ENCODE measurements at places on chromosomes 2 and 18. TPM values are rescaled to one million over a fixed set of nuclear protein-coding genes. Genes with fewer than 3 reads are reported as not detected.

DNA sequence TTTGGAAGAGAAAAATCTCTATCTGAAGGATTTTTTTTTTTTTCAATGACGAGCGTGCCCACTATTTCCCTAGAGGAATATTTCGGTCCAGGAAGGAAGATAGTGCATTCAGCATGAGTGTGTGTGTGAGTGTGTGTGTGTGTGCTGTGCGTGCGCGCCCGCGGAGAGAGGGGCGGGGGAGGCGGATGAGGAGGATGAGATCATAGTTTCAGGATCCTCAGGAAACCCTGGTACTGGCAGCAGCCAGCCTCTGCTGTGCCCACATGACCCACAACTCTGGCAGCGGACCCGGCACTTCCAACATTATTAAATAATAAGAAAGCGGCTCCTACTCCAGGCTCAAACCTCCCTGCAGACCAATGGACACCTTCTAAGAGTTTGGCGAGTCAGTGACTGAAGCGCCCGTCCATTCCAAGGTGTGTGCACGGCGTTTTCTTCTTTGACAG lies 217.0 kb upstream of the DTNA start:
- peak; percentile 84 for DNase-seq

DNA sequence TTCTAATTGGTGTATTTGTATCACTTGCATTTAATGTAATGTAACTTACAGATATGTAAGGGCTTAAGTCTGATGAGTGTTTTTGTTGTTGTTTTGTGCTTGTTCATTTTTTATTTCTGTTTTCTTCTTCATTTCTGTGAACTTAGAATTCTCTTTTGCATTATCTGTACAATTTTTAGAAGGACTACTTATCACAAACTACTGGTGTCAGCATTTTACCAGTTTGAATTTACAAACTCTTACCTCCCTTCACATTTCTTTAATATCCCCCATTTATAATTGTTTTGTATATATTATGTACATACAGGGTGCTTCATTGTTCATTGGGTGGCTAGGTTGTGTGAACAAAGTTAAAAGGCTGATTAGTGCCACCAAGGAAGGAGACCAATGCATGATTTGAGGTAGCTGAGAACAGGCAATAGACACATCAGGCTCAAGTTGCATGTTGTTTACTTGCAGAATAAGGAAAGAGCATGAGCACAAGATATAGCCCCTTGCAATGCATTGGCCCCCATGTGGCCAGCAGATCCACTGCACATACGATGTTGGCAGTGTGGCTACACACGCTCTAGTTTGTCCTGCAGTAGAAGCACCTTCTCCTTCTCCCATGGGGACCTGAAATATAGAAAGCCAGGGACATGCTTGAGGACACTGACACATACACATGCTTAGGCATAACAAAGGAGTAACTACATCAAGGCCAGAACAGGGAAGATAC lies 198.2 kb downstream of the CD8B2 start:
- no peak for DNase-seq

DNA sequence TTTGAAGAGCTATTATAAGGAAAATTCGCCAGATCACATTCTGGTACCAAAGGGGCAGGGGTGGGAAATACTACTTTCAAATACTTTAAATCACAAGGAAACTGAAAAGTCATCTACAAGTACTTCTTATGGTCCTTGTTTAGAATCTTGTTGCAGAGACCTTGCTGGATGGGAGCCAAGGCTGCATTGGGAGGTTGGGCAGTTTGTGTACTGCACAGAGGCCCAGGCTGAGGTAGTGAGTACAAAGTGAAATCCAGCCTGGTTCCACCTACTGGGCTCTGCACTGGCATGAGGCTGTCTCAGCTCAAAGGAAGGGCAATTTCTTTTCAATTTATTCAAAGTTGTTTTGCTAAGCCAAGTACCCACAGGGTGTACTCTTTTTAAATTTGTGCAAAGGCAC lies 140.3 kb upstream of the DLX2 start:
- DNase-seq, result no peak

DNA sequence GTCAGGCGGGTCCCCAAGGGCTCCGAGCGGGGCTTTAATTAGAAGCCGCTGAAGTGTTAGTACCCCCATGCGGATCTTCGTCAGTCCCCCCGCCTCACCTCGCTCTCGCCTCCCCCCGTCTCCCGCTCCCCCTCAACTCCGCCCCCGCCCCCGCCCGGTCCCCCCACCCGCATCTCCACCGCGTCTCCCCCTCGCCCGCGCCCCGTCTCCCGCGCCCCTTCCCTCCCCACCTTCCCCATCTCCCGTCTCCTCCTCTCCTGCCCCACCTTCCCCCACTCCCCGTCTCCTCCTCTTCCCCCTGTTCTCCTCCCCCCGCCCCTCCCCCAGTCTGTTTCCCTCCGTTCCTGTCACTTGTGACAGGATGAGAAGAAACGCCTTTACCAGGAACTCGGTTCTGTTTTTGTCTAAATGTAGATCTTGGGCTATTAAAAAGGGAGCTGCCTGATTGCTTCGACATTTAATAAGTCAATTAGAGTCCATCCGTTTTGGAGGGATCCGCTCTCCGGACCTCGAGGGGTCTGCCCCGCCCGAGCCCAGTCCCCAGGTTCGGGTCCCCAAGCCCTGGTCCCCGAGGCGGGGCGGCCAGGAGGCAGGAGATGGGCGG lies 969 bp upstream of the ALKAL2 start:
- no peak for DNase-seq

DNA sequence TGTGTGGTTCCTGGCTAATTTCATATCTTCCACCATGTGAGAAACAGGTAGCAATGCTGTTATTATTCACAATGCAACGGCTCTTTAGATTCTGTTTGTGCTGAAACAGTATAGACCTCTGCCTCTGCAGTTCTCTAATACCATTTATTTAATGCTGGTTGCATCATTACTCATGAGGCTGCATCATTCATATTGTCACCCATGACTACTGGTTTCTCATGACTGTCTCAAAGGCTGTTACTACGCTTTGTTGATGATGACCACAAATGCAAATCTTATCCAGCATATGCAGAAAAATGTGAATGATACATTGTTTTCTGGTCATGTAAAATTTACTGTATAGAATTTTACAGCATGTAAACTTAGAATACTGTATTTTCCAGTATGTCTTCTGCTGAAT lies 22.5 kb downstream of the CAVIN2 start:
- DNase-seq, result no peak

GRCh38 chr2:193806088-193806774 lies 1611.5 kb upstream of the TMEFF2 start:
- no peak for DNase-seq

DNA sequence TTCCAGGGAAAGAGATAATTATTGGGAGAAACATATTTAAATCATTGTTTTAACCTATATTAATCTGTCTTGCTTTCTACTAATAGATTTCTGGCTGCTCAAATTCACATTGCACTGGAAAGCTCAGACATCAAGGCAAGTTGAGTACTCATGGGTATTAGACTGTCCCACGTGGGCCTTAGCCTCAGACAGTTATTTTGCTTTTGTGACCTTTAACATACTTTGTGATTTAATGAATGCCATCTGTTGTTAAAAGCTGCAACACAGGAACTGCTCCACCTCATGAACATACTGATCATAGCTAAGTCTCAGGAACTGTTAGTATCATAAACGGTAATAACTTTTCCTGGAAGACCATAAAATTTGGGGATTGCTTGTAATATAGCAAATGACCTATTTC lies 2.7 kb upstream of the LCT start:
- DNase-seq, result no peak

DNA sequence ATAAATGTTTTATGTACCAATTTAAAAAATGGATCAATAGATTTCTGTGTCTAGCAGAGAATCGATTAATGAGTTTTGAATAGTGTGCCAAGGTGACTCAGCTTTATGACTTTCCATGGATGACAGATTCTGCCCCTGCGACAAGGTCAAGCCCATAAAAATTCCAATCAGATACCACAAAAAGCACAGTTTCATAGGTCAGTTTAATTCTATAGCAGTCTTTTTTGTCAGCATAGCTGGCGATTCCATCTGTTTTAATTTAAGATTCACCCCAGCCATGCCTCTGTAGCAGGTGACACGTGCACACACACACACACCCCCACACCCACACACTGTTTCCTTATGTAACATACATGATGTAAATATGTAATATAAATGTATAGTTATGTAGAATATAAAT lies 28.9 kb downstream of the RAB31 start:
- DNase-seq, result no peak

DNA sequence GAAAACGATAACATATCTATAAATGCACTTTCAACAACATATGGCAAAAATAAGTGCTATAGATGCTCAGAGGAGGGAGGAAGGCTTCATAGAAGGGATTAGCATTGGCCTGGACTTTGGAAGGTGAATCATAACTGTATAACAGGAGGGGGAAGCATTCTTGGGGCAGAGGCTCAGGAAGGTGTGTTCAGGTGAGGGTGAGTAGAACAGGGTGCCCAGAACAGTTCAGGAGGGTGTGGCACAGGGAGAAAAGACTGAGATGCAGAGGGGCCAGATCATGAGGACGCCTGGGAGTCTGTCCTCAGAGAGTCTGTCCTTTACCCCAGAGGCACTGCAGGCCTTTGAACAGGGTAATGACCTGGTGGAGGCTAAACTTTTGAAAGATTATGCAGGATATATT lies 29.3 kb upstream of the MEP1B start:
- no peak for DNase-seq

GRCh38 chr2:118803012-118803411 lies 44.4 kb downstream of the EN1 start:
- DNase-seq, result no peak

DNA sequence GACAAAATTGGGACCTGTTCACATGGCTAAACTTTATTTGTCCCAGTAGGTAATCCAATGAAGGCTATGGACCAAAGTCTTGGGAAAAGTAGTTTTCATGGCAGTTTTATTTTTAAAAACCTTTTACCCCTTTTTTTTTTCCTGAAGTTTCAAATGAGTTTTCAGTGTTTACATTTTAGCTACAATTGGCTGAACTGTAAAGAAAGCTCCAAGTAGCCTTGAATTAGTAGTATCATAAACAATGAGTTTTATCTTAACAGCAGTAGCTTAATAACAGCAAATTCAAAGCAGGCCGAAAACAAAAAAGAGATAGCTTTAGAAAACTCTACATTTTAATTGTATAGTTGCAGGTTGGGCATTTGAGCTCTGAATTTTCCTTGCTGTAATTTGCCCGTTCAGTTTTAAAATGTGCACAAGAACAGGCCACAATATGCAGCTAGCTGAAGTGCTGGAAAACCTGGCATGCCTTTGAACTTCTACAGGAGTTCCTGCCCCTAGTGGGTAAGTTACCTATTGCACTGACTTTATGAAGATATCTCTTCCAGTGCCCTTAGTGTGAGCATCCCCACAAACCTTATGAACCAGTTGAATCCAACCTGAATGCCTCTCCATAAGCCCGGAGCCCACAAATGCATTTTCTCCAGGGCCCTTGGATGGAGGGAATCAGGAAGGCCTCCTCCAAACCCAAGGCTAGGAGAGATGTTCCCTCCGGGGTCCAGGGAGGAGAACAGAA lies 106.7 kb downstream of the XRCC5 start:
- DNase-seq, result no peak

- DNase-seq, result no peak
These were observed 93.9 kb downstream of the SPTBN1 start for GRCh38 chr2:54549917-54550518.

GRCh38 chr2:172137109-172137508 lies 34.4 kb upstream of the DLX2 start:
- DNase-seq, result no peak

DNA sequence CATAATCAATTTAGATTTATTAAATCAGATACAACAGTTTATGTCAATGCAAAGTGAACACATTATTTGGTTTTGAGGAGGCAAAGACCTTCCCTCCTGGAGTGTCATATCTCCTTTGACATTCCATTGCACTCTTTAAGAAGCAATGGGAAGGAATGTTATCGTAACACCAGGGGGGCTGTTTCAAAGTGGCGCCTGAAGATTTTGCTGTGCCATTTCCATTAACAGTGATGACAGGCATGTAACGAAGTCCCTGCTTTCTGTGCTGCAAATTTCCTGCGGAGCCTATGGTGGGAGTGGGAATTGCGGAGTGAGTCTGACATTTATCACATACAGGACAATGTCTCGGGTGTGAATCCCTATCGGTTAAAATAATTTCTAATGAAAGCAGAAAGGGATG lies 499.6 kb upstream of the RAB6C start:
- DNase-seq, result no peak

GRCh38 chr2:180376066-180376465 lies 369.0 kb upstream of the CWC22 start:
- no peak for DNase-seq

- no peak for DNase-seq
These were observed 652.7 kb downstream of the DCDC2C start for GRCh38 chr2:4356109-4356508.

DNA sequence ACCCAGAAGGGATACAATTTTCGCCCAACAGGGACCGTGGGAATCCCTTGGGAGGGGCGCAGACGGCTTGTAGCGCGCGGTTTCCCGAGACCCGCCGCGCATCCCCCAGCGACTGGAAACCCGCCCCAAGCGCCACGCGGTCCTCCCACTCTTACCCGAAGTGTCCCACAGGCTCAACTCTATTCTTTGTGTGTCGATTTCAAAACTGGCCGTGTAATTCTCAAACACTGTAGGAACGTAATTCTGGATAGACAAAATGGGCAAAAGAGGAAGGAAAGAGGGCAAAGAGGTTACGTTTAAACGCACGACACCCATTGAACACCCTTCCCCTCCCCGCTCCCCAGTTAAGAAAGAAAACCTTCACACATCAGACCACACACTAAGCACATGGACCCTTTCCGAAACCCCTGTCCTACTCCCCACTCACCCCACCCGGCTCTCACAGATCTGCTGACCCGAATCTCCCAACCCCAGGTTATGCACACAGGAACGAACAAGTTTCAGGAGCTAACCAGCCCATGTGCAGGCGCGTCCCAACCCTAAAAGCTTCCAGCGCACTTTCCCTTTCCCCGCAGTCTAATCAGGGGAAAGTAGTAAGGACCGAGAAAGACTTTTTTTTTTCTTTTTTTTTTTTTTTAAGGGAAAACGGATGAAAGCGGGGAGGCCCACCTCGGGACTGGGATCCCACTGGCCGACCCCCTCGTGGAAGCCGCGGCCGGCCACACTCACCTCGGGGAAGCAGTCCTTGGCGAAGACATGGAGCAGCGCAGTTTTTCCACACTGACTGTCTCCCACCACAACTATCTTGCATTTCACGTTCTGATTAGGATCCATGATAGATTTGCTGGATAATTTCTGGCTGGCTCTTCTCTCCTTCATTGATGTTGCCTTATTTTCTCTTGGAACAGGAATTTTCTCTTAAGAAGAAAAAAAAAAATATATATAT lies 655 bp downstream of the RND3 start:
- peak; percentile 45 for DNase-seq

DNA sequence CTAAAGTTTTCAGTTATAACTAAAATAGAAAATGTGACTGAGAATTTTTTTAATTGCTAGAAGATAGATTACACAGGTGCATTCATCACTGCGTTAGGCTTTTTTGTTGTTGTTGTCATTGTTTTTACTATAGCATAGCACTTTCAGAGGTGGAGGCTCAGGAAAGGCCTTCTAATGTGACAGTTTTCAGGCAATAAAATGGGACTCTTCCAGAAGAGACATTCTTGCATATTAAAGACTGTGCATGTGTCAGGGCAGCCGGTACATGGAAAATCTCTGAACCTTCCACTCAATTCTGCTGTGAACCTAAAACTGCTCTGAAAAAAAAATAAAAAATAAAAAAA lies 175.2 kb downstream of the METTL4 start:
- DNase-seq, result no peak

The STPG4 gene
- polyA plus RNA-seq, result not detected

The LYPD1 gene
- polyA plus RNA-seq, result 0.33 TPM

The ASB18 gene
- polyA plus RNA-seq, result 6.2 TPM

The CACNB4 gene
- 0.03 TPM for polyA plus RNA-seq

The C2orf72 gene
- polyA plus RNA-seq, result 0.15 TPM
